ENCODE measurements at places on chromosomes 6 and 20.

DNA sequence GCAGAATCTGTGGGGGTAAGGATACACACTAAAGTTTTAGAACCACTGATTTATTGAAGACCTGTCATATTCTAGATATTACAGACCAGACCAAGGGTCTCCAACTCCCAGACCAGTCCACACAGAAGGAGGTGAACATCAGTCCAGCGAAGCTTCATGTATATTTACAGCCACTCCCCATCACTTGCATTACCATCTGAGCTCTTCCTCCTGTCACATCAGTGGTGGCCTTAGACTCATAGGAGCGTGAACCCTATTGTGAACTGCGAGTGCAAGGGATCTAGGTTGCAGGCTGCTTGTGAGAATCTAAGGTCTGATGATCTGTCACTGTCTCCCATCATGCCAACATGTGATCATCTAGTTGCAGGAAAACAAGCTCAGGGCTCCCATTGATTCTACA lies 5.0 kb upstream of the BCLAF1 start:
- DNase-seq, result no peak

GRCh38 chr6:127191716-127192115 lies 73.2 kb downstream of the RSPO3 start:
- no peak for DNase-seq

GRCh38 chr6:7588506-7588905 lies 1.5 kb upstream of the SNRNP48 start:
- no peak for DNase-seq

DNA sequence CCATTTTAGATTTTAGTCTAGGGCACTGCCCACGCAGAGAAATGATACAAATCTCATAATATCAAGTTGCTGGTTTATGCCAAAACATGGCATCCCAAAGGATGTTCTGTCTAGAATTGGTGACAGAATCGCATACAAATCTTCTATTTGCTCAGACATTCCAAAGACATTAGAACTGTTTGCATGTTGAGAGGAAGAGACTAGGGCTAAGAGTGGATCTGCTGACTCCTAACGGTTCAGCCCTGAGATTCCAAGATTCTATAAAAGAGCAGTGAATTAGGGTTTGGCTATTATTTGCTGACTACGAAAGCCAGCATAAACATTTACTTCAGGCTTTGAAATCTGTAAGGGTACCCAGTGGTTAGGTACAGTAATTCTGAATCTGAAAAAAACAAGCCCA lies 3.6 kb downstream of the EPB41L2 start:
- DNase-seq, result no peak

GRCh38 chr6:47303342-47303741 lies 6.4 kb downstream of the TNFRSF21 start:
- DNase-seq, result no peak

DNA sequence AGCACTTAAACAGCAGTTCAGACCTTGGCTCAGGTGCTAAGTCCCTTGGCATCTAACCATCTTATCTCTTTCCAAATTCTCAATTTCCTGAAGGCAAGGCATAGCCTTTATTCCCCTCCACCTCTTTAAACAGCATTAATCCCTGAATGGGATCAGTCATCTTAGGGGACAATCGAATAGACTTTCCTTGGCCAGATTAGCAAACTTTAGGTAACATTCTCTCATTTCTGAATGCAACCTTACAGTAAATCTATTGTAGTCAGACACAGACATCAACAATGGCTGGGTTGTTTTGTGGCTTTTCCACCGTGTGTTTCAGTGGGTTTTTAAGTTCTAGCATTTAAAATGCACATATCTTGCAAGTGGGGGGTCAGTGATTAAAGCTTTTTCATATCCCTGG lies 56.8 kb downstream of the ATP9A start:
- DNase-seq, result no peak

- no peak for DNase-seq
Measured at GRCh38 chr6:29791162-29791561, 36.5 kb upstream of the HLA-G start.

- DNase-seq, result no peak
Measured at GRCh38 chr20:24546232-24546892, 76.9 kb downstream of the SYNDIG1 start.

- no peak for DNase-seq
Measured at GRCh38 chr6:42530296-42530695, 33.5 kb upstream of the UBR2 start.

GRCh38 chr20:20814685-20815084 lies 102.2 kb upstream of the RALGAPA2 start:
- DNase-seq, result no peak

DNA sequence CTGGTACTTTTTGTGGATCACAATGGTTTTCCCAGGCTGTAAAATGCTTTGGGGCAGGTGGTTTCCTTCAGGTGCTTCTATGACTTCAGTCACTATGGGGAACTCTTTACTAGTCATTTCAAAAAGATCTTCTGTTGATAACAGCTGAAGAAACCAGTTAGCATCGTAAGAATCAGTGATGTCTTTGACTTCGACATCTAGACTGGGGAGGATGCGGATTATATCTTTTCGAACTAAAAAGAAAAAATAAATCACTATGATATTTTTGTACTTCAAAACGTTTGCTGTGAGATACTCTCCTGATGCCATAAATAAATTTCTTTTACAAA lies 87.2 kb downstream of the THEMIS start:
- DNase-seq, result no peak

DNA sequence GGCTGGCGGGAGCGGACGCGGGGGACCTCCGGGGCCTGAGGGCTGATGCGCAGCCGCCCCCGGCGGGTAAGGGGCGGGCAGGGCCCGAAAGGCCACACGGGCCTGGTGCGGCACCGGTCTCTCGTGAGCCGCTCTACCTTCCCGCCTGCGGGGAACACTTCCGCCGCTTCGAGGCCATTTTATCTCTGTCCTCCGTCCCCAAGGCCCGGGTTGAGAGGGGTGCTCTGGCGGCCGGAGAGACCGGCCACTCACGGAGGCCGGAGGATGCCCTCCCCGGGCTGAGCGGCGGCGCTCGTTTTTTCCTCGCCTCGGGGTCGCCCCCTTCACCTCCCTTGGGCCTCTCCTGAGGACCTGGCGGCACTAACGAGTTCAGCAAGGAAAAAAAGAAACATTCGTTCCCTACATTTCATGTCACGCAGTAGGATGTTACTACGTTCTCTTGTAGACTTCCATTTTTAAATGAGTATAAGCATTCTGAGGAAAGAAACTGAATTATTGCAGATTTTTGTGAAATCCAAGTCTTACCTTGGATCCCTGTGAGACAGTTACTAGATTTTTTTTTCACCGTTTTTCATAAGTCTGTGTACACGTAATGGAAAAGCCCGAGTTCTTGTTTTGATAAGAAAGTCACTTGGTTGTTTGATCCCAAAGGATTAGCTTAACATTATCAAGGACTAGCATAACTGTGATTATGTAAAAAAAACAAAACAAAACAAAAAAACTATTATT lies 575 bp downstream of the WTAP start:
- DNase-seq, result peak; percentile 38

- DNase-seq, result no peak
Measured at GRCh38 chr20:22723659-22724058, 139.3 kb upstream of the FOXA2 start.

GRCh38 chr6:137815692-137816091 lies 51.4 kb upstream of the TNFAIP3 start:
- no peak for DNase-seq

- no peak for DNase-seq
Measured at GRCh38 chr20:20856306-20856705, 143.9 kb upstream of the RALGAPA2 start.

DNA sequence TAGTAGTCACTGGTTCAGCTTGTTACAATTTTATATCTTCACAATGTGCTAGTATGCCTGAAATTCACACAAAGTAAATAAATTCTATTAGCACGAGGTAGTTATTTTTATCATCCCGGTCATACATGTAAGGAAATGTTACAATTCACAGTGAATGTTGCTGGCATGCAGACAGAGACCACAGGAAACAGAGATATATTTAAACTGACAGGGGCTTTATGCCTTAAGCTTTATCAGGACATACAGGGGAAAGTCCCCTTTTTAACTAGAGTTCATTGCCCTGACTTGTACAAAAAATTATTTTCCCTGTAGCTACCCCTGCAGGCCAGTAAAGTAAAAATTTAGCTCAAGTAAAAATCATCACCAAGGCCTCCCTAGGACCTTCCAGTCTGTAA lies 712.0 kb upstream of the NRSN1 start:
- no peak for DNase-seq

GRCh38 chr6:10151144-10151915 lies 263.5 kb downstream of the TFAP2A start:
- DNase-seq, result no peak

DNA sequence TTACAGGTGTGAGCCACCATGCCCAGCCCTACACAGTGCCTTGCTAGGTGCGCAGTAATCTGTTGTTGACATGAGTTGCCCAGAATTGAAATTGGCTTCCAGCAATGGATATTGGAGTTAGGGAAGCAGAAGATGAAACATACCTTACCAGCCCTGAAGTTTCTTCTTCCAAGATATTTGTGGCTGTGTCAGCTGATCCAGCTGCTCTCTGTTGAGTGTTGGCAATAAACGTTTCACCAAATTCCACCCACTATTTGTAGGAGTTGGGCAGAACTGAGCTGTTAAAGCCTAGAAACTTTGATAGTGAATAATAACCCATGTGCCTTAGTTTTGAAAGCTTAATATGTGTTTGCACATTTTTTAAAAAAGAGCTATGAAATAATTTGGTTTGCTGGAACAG lies 218.2 kb upstream of the SNX9 start:
- no peak for DNase-seq

DNA sequence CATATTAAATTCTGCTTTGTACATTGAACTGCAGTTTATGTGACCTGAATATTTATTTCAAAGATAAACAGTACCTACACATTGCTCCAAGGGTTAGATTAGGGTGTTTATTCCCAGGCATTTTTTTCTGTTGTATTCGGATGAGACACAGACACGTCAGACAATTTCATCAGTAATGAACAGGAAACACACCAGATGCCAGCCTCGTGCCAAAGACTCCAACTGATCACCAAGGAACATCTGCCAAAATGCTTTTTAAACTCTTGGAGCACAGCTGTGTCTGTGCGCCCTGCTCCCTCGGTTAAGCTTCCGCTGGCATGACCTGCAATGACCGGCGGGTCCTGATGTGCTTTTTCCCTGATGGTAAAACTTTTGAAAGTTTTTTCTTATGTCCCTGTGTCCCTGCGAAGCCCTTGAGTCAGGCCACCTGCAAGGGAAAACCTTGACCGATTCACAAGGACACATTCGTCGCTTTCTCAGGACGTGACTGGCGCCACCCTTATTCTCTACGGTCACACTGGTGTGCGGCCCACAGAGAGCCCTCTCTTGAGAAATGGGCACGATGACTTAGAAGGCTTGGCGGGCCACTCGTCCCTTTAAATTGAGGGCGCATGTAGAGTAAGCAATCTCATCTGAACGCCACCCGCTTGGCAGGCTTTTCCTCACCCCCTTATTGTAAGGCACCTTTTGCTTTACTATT lies 173.9 kb downstream of the QKI start:
- DNase-seq, result no peak

DNA sequence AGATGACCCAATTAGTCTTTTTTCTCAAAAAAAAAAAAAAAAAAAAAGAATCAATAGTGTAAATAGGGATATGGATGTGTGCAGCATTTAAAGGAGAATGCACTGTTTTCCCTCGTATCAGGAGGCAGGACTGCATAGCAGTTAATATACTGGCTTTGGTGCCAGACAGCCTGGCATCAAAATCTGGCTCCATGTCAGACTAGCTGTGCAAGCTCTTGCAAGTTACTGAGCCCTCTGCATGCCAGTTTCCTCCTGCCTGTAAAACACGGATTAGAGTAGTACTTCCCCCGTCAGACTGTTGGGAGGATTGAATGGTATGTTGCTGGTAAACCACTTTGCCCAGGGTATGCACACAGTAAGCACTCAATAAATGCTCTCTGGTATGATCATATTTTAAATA lies 594.2 kb upstream of the CHD6 start:
- no peak for DNase-seq

GRCh38 chr20:36132802-36133211 lies 21.7 kb upstream of the EPB41L1 start:
- DNase-seq, result no peak

DNA sequence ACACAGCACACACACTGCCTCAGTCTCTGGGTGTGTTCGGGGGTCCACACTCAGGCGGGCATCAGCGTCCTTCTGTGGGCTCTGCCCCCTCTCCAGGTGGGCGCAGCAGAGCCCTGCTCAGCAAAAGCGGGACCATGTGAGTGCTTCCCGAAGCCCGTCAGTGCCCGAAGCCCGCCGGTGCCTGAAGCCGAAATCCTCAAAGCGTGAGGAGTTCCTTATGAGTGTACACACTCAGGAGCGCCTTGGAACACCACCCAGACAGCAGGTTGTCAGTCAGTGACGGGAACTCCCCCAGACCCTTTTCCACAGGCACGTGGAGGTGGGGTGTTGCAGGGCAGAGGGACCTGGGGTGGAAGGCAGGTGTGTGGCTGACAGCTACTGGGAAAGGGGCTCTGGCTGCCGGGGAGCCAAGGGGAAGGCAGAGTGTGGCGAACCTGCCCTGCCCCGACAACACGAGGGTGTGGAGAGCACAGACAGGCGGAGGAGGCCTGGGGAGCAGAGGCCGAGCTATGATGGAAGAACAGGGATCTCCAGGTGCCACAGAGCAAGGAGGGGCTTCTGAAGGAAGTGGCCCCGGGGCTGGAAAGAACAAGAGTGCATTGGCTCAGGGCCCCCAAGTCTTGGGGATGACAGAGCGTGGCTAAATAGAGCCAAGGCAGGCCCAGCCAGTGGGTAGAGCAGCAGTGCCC lies 87.7 kb downstream of the RAMACL start:
- no peak for DNase-seq

- no peak for DNase-seq
Measured at GRCh38 chr20:61668065-61668650, 397.5 kb downstream of the TAF4 start.

DNA sequence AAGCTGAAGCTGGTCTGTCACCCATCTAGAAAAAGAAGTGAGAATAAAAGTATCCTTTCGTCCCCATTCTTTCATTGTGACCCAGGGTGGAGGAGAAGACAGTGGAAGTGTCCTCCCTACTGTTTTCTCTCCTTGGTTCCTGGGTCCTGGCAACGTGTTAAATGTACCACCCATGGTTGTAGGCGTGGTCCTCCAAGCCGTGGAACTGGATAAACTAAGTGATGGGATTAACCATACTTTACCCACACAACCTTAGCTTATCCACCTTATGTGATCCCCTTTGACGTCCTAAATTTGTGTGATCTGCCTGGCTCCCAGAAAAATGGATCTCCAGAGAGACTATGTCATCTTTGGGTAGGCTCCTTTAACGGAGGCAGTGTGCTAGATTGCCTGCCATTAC lies 47.4 kb downstream of the HLA-DPB1 start:
- no peak for DNase-seq
